ENCODE measurements at places on chromosomes 6 and 20.

DNA sequence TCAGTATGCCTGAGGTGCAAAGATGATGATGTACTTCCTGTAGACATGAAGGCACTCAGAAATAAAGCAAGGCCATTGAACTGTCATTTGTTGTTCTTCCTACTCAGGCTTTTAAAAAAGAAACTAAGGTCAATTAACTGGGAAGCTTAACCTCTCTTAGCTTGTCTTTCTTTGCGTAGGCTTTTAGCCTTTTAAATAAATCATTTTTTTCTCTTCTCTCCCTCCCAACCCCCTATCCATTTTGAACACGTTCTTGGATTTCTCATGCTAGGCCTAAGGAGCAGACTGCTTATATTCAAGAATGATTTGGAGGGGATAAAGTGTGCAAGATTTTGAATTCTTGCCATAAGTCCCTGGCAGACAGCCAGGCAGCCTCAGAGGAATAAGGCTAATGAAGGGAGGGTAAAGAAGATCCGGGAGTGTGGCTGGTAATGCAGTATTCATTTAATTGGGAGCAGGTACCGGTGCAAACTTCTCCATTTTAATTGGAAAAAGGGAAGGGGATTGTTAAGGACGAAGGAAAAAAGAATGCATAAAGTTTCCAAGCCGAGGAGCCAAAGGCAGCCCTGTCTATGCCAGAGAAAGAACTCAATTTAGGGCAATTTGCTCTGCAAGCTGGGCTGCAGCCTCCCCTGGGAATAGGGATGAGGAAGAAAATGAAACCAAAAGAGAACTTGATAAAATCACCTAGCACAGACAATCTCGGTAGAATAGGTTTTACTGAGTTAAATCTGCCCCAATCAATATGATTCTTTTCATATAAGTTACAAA, 343.8 kb upstream of the MMS22L start:
- no peak for DNase-seq

GRCh38 chr6:11848852-11849731, 70.5 kb upstream of the ADTRP start:
- DNase-seq: no peak

- DNase-seq: no peak
These were observed 78.6 kb upstream of the AKAP12 start for GRCh38 chr6:151160929-151161757.

GRCh38 chr6:22784601-22785410, 215.4 kb downstream of the HDGFL1 start:
- DNase-seq: no peak

GRCh38 chr6:81304466-81304865, 448.0 kb downstream of the TENT5A start:
- no peak for DNase-seq

DNA sequence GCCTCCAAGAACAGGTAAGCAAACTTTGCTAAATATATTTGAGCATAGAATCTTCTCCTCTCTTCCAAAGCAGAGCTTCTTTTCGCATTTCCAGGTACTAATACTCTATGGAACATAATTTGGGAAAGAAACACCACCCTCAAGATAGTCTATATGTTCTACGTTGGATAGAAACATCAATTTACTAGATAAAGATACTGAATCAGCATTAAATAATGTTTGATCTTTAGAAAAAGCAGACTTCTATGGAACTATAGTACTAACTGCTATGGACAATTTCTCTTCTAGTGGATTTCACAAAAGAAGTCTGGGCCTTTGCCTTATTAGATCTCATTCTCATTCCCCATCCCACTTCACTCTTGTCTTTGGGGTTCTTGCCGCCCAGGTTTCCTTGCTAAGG, 103.0 kb downstream of the CDK19 start:
- DNase-seq: no peak

GRCh38 chr6:37700620-37700973, 2.9 kb upstream of the MDGA1 start:
- DNase-seq: no peak

DNA sequence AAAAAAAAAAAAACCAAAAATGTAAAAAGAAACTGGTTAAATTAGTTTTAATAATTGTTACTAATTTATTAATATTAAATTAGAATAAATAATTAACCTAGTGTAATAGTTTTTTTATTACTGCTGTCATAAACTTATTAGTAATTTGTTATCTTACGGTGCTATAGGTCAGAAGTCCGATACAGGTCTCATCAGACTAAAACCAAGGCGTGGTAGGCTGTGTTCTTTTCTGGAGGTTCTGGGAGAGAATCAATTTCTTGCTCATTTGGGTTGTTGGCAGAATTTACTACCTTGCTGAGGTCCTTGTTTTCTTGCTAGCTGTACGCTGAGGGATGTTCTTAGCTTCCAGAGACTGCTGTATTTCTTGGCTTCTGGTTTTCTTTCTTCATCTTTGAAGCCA, 85.9 kb upstream of the RNF24 start:
- no peak for DNase-seq

GRCh38 chr20:31517373-31517772, 3.1 kb downstream of the HM13 start:
- no peak for DNase-seq

- DNase-seq: no peak
These were observed 154.9 kb upstream of the FERMT1 start for GRCh38 chr20:6277661-6278240.

DNA sequence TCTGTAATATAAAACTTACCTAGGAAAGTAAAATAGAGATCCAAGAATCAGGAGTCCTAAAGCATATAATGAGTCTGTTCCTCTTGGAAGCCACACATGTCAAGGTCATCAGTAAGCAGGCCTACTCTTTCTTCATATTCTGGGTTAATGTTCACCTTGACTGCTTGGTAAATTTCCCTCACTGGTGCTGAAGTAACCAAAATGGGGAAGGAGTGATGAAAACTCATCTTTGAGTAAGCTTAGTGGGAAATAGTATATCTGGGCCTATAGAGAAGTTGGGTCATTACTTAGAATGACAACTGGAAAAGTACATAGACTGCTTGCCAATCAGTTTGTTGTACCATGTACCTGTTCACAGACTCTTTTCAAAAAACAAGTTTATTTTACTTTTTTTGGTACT, 6.6 kb downstream of the TSPYL4 start:
- no peak for DNase-seq

Measured in stimulated activated CD4-positive, alpha-beta T cell treated with anti-CD3 and anti-CD28 coated beads, Interleukin-4, amount 100 ng/mL, for 4 hours (primary cell).